ENCODE measurements at places on chromosomes 12 and 14.

DNA sequence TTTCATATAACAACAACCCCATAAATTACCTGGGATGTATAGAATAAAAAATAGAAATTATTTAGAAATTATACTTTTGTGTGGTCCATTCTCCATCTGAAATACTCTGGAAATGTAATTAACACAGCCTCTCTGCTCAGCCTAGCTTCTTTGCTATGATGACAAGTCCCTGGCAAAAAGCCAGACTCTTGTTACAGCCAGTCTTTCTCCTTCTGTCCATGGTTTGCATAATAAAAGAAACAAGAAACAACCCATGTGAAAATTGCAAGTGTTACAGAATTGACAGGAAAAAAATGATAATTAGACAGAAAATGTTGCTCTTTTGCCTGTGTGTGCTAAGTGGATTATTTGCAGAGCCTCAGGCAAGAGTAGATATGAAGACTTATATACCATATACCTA, 61.3 kb downstream of the C12orf50 start:
- no peak for DNase-seq

GRCh38 chr14:105333020-105333490, 18.5 kb downstream of the PACS2 start:
- DNase-seq: no peak

DNA sequence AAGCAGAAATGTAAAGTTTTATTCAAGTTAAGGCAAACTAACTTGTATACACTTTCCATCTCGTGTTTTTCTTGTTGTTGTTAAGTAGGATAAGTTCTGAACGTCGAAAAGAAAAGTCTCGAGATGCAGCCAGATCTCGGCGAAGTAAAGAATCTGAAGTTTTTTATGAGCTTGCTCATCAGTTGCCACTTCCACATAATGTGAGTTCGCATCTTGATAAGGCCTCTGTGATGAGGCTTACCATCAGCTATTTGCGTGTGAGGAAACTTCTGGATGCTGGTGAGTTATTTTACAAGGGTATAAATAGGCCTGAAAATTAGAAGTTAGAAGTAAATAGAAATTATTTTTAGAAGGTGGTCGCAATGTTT, 25.0 kb downstream of the HIF1A start:
- DNase-seq: no peak

DNA sequence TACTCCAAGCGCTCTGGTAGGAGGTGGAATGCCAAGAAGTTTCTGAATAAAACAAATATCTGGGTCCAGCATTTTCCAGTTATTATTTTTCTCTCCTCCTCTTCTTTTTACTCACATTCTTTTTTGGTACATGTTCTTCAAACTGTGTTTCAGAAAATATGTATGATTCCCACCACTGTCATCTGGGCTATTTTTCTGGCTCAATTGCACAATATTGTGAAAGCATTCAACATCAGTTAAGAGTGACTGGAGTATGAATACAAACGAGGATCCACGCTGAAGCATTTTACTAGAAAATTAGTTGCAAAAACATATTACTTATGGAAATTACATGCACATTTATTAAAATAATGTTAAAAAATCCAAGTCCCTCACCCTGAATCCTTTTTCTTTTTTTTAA, 61.5 kb downstream of the KCNMB4 start:
- no peak for DNase-seq

DNA sequence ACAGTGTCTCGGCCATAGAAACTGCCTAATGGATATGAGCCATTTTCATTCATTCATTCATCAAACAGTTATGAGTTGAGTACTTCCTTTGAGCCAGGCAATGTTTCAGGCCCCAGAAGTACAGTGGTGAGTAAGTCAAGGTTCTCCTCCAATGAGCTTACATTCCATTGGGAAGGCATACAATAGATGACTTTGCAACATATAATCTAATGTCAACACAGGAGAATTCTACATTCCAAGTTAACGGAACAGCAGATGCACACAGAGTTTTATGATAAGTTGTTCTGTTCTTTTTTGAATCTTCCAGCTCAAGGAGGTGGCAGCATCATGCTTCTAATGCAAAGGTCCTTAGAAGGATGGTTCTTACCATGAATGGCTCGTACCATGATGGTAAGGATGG, 3.2 kb upstream of the RFC5 start:
- no peak for DNase-seq

DNA sequence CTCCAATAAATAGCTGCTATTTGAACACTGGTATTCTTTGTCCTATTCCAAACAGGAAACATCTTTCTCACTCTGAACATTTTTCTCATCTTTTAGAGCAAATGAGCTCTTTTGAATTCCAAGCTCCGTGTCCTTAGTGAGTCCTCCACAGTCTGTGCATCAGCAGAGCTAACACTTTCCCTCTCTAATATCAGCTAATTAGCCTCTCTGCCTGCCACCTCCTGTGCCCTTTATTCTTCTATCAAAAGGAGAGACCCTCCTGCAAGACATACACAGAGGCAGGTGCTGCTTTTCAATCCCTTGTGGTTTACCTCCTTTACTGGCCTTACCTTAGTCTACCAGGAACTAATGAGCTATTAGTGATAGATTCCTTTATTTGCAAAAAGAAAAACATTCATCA, 178.5 kb downstream of the SLC35F4 start:
- no peak for DNase-seq

All from activated CD4-positive, CD25-positive, alpha-beta regulatory T cell (primary cell).